ENCODE measurements at places on chromosomes 2 and 18.
A peak's percentile ranks its signal among the peaks of the same experiment; 100 is the strongest.

DNA sequence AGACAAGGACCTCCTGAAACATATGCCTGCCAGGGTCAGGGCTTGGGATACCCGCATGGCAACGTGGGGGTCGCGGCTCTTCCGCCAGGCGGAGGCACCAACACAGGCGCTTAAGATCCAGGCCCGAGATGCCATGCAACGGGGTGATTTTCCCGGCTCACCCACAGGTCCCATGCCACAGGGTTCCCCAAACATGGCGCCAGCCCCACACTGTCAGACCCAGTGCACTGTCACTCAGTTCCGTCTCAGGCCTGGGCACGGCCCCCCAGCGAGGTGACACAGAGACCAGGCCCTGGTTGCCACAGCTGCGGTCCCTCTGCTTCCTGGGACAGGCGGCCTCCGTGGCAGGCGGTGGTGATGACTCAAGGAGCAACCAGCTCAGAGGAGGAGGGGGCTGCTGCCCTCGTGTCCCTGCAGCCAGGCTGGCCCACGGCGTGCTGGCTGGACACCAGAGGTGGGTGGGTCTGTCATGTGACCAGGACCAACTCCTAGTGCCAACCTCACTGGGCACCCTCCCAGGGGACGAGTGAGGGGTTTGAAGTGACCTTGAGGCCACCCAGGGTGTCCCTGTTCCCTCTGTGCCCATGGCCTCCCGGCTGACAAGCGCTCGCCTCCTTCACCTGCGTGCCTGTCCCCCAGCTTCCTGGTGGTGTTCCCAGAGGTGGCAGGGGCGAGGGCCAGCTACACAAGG, 4.9 kb downstream of the PDCD1 start:
- DNase-seq = peak; percentile 7

GRCh38 chr18:11673560-11673959, 15.5 kb upstream of the GNAL start:
- DNase-seq = no peak

DNA sequence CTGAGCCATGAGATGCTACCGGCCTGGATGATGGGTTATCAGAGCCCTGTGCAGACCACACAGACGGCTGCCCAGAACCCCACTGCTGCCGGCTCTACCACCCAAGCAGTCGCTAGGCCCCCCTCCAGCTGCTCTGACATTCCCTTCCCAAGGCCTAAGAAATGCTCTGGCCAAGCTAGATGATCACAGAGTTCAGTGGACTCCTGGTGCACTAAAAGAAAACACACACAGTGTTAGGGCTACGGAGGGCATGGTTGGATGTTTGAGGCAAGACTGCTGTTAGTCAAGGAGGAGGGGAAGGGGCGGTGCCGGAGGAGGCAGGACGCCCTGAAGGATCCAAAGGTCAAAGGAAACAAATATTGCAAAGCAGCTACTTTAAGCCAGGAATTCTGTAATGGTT, 174.5 kb downstream of the MYCN start:
- DNase-seq = no peak

- no peak for DNase-seq
These were observed 40.5 kb upstream of the TNFRSF11A start for GRCh38 chr18:62284637-62285036.

- DNase-seq = no peak
These were observed 1115.3 kb downstream of the LRP1B start for GRCh38 chr2:141015341-141016047.

- no peak for DNase-seq
These were observed 559.3 kb upstream of the CDH2 start for GRCh38 chr18:28736223-28736622.

GRCh38 chr2:74414881-74415761, 6.3 kb downstream of the C2orf81 start:
- DNase-seq = no peak

GRCh38 chr2:180662521-180662920, 317.9 kb upstream of the UBE2E3 start:
- no peak for DNase-seq

DNA sequence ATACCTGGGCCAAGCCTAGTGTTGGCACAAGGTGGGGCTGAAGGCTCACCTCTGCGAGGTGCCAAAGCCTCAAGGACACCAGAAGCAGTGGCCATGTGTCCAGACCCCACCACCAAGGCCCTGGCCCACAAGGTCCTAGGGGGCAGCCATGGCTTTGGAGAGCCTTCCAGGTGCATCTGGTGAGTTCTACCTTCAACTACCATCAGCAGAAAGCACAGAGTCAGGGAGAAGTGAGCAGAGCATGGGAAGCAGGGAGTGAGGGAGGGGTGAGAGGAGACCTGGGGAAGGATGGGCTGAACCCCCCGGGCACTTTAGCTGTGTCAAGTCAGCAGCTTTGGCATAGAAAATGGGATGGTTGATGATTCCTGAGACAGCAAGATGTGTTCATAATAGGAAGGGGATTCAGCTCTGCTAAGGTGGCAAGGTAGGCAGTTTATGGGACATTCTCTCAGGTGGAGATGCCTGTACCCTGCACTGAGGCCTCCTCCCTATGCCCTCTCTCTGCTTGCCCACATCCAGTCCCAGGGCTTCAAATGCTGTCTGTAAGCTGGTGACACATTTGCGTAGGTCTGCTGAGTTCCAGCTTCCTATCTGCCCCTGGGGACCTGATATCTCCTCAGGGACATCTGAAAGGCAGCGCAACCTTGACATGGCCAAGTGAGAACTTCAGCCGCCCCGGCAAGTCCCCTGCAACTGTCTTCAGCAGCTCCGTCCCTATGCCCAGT, 83.4 kb upstream of the RGPD5 start:
- DNase-seq = no peak

- DNase-seq = no peak
These were observed 41.2 kb downstream of the TMEFF2 start for GRCh38 chr2:192153561-192153960.

- no peak for DNase-seq
These were observed 102.4 kb downstream of the ACKR3 start for GRCh38 chr2:236671896-236672562.

- DNase-seq = no peak
These were observed 283.0 kb downstream of the MYCN start for GRCh38 chr2:16223161-16223840.

- no peak for DNase-seq
These were observed 221.9 kb downstream of the DYSF start for GRCh38 chr2:71675296-71675695.

DNA sequence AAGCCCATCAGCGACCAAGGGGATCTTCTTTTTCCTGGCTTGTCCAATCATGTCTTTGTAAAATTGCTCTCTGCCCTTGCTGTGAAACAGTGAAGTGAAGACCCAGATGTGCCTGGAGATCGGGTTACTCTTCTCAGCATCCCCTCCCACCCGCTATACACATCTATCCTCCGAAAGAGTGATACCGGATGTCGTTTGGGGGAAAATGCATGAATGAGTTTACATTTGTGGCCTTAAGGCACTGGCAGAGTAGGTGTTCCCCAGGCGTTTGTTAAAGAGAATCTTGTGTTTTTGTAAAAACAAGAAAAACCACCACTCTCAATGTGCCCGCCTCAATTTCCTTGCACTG, 528.3 kb downstream of the CMPK2 start:
- DNase-seq = no peak

- DNase-seq = no peak
These were observed 70.6 kb downstream of the RPE start for GRCh38 chr2:210072922-210073509.

GRCh38 chr2:238948765-238949641, 101.1 kb downstream of the TWIST2 start:
- no peak for DNase-seq

DNA sequence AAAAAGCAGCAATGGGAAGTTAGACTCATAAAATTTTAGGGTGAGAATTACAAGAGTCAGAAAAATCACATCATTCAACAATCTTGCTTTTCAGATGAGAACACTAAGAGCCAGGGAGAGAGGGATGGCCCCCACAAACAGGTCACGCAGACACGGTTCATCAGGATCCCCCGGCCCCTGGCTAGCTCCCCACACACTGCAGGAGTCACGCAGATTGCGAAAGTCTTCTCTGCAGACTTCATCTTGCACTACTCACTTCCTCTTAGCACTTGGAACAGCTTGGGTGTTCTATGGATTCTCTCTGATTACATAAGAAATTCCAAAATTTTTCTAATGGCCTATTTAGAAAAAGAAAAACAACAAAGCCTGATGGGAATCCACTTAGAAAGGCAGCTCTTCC, 21.6 kb upstream of the SULT1C2 start:
- DNase-seq = no peak

All from naive thymus-derived CD4-positive, alpha-beta T cell (primary cell).